Stimulated activated CD8-positive, alpha-beta memory T cell treated with anti-CD3 and anti-CD28 coated beads, Interleukin-7, amount 100 ng/mL, for 48 hours (primary cell): ENCODE measurements at places on chromosomes 2 and 18.

GRCh38 chr2:121043061-121043826 lies 241.8 kb downstream of the TFCP2L1 start:
- DNase-seq = no peak

GRCh38 chr2:208466151-208466919 lies 59.7 kb downstream of the PTH2R start:
- DNase-seq = no peak

DNA sequence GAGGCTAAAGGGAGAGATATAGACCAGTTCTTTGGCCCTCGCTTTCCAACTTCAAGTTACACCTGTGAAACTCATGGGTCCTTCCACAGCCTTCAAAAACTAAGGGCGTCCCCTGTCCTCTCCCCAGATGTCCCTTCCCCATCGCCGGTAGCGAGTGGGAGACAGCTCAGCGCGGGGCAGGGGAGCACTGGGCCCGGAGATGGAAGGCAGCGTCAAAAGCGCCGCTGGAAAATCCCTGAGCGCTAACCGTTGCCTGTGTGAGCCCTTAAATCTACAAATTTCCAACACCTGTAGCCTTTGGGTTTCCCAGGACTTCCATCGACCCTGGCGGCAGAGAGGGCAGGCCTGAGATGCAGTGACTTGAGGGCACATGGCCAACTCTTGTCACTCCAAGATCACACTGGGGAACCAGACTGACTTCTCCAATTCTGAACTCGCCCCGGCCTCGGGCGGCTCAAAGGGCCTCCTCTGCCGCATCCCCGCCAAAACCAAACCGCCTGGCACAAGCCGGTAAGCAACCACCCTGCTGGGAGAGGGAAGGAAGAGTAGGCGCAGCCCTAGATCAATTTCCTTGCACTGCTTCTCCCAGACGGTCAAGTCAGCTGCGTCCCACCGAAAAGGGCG lies 879 bp upstream of the EPAS1 start:
- DNase-seq = no peak

DNA sequence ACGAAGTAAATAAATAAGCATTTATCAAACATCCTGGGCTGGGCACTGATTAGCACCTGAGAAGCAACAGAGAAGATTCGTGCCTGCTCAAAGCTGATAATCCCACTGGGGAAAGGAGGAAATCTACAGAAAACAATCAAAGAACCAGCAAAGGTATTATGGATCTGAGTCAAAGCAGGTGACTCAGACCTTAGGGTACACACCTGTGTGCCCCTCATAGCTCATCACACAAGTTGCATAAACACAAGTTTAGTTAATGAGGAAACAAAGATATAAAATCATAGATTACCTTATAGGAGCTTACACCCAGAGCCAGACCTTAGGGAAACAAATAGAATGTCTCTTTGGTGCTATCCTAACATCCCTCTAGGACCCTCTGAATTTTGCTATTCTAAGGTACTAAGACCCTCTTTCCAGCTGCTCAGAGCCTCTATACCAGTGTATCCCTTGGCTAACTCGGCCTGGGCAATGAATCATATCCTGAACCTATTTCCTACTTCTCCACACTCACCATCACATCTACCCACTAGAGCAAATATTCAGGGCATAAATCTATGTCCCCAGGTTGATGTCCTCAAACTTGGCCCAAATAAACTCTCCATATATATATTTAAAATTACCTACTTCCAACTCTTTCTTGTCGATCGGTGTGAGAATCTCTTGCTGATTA lies 19.3 kb upstream of the CTIF start:
- DNase-seq = no peak

DNA sequence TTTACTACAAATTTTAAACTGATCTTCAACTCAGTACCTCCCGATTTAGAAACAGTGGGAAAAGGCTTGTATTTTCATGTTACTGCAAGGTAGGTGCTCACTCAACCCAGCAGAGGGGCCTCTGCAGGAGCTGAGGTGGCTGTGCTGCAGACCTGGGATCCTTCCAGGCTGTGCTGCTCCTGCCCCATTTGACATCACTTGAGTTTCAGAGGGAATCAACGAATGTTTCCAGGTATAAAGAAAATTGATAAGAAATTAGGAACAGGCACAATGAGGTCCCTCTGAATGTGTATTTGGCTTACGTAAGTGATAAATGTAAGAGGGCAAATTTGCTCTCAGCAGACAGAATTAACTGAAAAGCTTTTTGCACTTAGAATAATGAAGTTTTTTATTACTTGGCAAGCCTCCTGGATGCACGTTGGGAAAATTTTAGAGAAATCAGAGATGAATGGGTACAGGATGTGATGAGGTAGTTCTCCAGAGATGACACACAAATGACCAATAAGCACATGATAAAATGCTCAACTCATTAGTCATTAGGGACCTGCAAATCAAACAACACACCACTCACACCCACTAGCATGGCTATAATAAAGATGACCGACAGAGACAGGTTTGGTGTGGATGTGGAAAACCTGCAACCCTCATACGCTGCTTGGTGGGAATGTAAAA lies 114.0 kb downstream of the NOL10 start:
- DNase-seq = no peak

GRCh38 chr18:36901277-36901701 lies 72.4 kb downstream of the KIAA1328 start:
- DNase-seq = no peak

GRCh38 chr2:72897785-72898584 lies 10.8 kb downstream of the SPR start:
- DNase-seq = no peak

DNA sequence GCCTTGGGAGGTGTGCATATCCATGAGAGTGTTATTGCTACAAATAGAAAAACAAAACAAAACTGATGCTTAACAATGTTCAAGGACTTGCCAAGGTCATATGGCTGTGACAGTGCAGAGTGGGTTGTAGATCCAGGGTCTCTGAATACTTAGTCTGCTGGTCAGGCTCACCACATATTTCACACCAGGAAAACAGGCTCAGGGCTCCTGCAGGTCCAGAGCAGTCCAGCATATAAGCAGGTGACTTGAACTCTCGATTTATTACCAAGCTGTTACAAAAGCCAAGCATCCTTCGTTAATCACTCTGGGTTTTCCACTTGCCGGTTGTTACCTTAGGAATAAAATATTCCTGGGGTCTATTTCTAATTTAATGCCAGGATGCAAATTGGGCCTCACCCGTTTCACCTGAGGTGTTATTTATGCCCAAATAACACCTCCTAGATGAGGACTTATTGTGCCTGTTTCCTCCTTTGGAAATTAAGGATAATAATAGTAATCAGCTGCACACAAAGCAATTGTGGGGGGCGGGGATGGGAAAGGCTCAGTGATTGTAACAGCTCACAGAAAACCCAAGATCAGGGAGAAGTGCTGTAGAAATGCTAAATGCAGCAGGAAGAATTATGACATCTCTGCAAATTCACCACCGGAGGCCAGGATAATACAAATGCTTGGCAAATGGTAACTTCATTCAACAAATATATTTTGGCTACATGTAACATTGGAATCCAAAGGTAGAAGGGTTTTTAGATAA lies 72.9 kb downstream of the TMEM182 start:
- DNase-seq = no peak

- no peak for DNase-seq
Observed at GRCh38 chr2:16177671-16178180, 237.4 kb downstream of the MYCN start.

DNA sequence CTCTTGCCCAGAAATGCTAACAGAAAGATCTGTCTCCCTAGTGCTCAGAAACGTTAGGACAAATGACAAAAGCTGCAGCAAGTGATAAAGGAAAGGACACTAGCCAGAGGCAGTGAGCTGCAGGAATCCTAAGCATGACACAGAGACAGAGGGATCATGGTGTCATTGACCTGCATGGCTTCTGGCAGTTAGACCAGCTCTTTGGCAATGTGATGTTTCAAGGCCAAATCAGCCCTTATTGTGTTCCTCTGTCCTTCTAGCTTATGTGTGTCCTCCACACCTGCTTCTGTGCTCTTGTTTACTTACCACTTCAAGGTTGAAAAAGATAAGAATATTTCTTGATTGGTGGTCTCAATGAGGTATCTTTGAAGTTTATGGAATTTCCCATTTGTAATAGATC lies 120.8 kb downstream of the RHBDD1 start:
- DNase-seq = no peak

GRCh38 chr18:41096504-41096903 lies 858.5 kb upstream of the PIK3C3 start:
- no peak for DNase-seq

DNA sequence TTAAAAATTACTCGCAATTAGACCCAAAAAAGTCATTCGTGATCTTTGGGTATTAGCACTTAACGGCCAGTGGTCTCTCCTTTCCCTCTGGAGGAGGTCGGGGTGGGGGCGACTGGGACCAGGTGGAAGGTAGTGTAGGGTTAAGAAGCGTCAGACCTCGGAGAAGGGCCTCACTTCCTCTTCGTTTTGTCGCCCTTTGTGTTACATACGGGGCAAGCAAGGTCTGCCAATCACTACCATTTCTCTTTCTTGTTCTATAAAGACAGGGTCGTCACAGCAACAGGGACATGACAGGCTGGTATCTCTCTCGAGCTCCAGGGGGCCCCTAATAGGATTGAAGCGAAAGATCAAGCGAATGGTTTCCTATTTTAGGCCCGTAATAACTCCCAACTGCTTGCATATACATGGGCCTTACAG lies 136.6 kb downstream of the INSIG2 start:
- no peak for DNase-seq

- no peak for DNase-seq
Observed at GRCh38 chr18:66497351-66497750, 106.5 kb downstream of the CDH19 start.

GRCh38 chr2:136131961-136132824 lies 14.2 kb upstream of the CXCR4 start:
- DNase-seq = no peak

DNA sequence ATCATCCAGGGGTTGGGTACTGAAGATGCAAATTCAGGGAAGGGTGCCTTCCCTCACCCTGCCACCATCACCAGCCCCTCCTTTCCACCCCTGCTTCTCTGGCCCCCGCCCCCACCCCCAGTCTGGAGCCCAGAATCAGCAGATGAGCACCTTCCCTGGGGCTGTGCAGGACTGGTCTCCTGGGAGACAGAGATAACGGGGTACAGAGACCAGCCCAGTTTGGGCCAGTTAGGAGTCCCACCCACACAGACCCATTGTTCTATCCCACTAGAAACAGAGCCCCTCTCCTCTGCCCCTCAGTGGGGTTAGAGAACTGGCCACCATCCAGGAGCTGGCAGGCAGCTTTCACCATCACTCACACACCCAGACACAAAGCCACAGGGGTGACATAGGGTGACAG lies 4.5 kb upstream of the CRYBA2 start:
- DNase-seq = no peak

GRCh38 chr2:42839809-42840501 lies 47.6 kb upstream of the HAAO start:
- DNase-seq = no peak

GRCh38 chr2:189502714-189503113 lies 61.4 kb downstream of the WDR75 start:
- no peak for DNase-seq

GRCh38 chr2:54373855-54374254 lies 82.3 kb upstream of the SPTBN1 start:
- no peak for DNase-seq

GRCh38 chr2:200863782-200864175 lies 679 bp downstream of the CLK1 start:
- DNase-seq = no peak

- DNase-seq = no peak
Observed at GRCh38 chr18:79510731-79511241, 115.1 kb downstream of the NFATC1 start.

DNA sequence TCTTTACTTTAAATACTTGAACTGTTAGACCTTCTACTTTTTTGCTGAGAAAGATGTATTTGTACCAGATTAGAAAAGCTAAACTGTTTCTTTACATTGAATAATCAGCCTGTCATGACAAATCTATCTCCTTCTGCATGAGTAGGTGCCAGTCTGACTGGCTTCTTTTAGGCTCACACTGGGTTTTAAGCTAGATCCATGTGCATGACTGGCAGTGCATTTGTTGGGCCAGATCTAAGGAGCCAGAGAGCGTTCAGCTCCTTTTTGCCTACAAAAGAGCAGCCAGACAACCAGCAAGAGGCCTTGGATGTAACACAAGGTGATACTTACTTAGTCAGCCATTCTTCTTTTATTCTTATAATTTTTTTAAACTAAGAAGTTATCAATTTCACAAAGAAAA lies 82.0 kb upstream of the OTX1 start:
- DNase-seq = no peak

- peak; percentile 66 for DNase-seq
Observed at GRCh38 chr2:231198291-231199173, at the start of gene ARMC9. TSS of gene ARMC9 (plus strand) at chr2:231198631. CDS start at chr2:231206239, 7,608 bp downstream.
